ENCODE measurements at places on chromosomes 5 and 9.

DNA sequence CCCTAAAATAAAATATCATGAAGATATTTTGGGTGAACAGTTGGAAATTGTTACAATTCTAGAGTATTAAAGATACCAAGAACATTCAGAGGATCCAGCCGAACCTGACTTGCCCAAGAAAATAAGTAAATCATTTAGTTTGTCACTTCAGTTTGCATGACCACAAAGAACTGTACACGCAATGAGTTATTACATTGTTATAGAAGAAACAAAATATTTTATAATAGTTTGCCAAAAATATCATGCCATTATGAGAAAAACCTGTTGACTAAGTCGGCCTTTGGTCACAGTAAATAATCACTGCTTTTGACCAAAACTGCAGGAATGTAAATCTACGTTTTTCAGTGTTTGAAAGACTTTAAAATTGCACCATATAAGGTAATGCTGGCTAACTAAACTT lies 27.9 kb downstream of the TRIO start:
- DNase-seq, result no peak

GRCh38 chr9:109399258-109399767 lies 78.5 kb upstream of the EPB41L4B start:
- DNase-seq, result no peak

DNA sequence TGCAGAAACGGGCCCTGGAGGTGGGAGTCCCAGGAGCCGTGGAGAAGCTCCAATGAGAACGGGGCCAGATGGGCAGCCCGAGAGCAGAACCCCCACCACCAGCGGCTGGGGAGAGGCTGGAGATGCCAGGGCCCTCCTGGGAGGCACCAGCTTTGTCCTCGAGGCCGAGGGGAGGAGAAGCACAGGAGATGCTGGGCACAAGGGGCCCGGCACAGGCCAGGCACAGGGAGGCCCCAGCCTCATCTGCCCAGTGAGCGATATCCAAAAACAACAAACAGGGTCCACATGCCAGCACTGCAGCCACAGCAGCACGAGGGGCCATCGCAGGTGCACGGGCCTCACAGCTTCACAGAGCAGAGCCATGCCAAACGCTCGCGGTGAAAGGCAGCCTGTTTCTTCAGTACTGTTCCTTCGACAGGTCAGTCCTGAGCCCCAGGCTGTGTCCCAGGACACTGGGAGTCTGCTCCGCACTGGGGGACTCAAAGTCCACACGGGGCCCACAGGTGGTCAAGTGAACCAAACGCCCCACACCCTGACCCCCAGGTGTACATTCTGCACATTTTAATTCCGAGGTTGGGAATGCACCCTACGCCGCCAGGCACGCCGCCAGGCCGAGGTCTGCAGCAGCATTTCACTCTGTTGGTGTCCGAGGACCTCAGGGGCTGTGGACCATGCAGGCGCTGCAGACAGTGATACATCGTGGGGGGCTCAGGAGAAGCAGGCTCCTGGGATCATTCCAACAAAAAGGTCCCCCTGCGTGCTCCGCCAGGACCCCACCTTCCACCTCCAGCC lies 9.5 kb downstream of the LPCAT1 start:
- DNase-seq, result no peak

GRCh38 chr9:97559111-97559514 lies 57.6 kb downstream of the TMOD1 start:
- DNase-seq, result no peak

- no peak for DNase-seq
Observed at GRCh38 chr9:105455836-105456475, 8.1 kb downstream of the FSD1L start.

GRCh38 chr9:6620796-6621195 lies 24.7 kb downstream of the GLDC start:
- DNase-seq, result no peak

GRCh38 chr5:96584712-96585111 lies 77.5 kb upstream of the CAST start:
- no peak for DNase-seq
